ENCODE measurements at places on chromosomes 3 and 15.

DNA sequence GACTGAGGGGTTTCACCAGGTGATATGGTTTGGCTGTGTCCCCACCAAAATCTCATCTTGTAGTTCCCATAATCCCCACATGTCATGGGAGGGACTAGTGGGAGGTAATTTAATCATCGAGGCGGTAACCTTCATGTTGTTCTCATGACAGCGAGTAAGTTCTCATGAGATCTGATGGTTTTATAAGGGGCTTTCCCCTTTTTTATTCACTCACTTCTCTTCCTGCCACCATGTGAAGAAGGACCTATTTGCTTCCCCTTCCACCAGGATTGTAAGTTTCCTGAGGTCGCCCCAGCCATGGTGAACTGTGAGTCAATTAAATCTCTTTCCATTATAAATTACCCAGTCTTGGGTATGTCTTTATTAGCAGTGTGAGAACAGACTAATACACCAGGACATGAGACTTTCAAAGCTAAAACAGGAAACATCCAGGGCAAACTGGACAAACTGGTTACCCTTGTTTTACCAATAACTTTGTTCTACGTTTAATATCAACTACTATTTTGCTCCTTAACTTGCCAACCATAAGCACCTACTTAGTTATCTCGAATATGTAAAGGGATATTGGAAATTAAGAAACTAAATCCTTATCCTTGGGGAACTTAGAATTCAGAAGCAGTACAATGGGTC lies 98.2 kb downstream of the MYH15 start:
- DNase-seq = no peak

- no peak for DNase-seq
Observed at GRCh38 chr3:191743283-191743682, 282.3 kb downstream of the PYDC2 start.

DNA sequence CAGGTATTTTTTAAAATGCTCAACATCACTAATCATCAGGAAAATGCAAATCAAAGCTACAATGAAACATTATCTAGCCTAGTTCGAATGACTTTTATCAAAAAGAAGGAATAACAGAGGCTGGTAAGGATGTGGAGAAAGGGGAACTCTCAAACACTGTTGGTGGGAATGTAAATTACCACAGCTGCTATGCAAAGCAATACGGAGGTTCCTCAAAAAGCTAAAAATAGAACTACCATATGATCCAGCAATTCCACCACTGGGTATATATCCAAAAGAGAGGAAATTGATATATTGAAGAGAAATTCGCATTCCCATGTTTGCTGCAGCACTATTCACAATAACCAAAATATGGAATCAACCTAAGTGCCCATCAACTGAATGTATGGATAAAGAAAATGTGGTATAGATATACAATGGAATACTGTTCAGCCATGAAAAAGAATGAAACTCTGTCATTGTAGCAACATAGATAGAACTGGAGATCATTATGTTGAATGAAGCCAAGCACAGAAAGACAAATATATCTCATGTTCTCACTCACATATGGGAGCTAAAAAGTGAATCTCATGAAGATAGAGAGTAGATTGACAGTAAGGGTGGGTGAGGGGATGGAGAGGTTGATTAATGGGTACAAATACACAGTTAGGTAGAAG lies 19.7 kb upstream of the CLN6 start:
- no peak for DNase-seq

- DNase-seq = no peak
Observed at GRCh38 chr15:90780916-90781315, 63.8 kb downstream of the BLM start.

DNA sequence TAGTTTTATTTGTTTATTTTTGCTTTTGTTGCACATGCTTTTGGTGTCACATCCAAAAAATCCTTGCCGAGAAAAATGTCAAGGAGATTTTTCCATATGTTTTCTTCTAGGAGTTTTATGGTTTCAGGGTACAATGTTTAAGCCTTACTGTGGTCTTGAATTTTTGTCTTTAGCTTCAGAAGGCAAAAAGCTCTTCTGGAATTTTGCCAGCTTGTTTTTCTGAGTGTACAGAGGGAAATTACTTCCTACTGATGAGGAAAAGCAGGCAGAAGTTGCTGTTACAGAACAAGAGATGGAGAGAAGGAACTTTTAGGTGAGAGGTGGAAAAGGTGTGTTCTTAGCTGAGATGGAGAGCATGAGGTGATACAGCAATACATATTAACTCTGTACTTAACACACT lies 59.6 kb downstream of the UBE2E2 start:
- DNase-seq = no peak

GRCh38 chr3:171895291-171895690 lies 52.1 kb downstream of the TMEM212 start:
- DNase-seq = no peak

DNA sequence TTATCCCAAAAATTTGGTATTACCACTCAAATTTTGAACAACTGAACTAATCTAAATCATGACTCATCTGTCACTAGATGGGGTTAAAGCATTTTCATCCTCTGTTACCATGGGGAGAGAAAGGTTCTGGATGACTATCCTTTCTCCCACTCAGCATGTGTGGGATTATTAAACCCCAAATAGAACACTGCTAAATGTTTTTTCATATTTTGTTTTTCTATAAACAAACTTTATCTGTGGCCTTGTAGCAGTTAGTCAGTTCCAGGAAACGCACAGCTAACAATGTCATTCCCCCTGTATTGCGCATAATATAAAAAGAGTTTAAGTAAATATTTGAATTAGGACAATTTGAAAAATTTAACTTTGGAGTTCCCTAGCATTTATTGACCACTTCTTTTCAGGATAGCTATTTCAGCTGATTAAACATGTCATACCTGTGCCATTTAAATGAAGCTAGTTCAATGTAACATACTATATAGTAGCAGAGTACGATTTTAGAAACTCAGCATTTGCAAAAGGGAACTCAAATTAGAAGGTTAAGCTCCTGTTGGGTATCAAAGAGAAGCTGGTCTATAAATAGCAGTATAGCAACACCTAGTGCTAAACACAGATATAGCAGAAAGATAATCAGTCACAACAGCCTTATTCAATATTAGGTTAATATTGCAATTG lies 9.2 kb upstream of the TMEM212 start:
- no peak for DNase-seq

DNA sequence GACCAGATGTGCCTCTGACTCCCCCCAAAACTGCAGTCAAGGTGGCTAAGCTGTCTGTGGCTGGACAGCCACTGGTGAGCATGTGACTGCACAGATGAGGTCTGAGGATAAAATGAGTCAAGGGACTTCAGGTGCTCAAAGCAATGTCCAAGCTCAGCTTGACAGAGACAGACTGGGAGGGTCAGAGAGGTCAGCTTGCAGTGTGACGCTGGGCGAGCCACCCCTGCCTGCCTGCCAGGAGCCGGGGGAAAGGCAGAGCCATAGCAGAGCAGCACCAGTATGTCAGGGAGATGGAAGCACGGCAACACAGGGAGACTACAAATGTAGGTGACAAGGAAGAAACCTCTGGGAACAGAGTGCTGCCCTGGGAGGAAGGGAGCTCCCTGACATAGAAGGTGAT lies 399.4 kb downstream of the OCA2 start:
- no peak for DNase-seq

DNA sequence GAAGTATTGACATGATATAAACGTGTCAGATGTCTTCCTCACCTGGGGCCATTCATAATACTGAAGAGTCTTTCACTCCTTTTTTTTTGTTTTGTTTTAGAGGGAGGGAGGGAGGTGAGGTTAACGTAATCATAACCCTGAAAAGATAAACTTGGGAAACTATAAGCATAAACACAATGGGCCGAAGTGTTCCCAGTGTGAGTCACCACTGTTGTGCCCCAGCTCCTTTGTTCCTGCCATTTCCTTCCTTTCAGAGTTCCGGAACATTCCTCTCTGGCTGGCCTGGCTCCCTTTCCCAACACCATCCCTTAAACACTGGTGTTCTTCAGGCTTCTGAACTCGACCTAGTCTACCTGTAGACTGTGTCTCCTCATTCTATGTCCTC lies 18.6 kb downstream of the PLD1 start:
- DNase-seq = no peak
